Bronchial epithelial cell (primary cell): ENCODE measurements at places on chromosomes 7 and 10.

GRCh38 chr7:117092785-117093184 lies 139.5 kb downstream of the ST7 start:
- no peak for DNase-seq

DNA sequence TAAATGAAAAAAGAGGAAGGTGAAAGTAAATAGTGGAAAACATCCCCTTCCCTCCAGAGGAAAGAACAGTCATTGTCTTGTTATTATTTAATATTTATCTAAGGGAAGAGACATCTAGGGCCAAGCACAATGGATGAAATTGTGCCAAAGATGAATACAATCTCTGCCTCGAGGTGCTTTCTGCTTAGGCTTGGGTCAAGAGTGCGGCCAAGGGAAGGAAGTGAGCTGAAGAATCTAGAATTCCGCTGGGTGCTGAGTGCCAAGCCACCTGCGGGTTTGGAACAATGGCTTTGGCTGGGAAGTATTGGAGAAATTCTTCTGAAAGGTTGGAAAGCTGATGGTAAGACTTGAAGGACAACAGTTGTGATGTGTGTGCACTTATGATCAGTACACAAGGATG lies 531.3 kb upstream of the FZD8 start:
- no peak for DNase-seq

GRCh38 chr7:15087771-15088170 lies 185.2 kb upstream of the DGKB start:
- DNase-seq: no peak

DNA sequence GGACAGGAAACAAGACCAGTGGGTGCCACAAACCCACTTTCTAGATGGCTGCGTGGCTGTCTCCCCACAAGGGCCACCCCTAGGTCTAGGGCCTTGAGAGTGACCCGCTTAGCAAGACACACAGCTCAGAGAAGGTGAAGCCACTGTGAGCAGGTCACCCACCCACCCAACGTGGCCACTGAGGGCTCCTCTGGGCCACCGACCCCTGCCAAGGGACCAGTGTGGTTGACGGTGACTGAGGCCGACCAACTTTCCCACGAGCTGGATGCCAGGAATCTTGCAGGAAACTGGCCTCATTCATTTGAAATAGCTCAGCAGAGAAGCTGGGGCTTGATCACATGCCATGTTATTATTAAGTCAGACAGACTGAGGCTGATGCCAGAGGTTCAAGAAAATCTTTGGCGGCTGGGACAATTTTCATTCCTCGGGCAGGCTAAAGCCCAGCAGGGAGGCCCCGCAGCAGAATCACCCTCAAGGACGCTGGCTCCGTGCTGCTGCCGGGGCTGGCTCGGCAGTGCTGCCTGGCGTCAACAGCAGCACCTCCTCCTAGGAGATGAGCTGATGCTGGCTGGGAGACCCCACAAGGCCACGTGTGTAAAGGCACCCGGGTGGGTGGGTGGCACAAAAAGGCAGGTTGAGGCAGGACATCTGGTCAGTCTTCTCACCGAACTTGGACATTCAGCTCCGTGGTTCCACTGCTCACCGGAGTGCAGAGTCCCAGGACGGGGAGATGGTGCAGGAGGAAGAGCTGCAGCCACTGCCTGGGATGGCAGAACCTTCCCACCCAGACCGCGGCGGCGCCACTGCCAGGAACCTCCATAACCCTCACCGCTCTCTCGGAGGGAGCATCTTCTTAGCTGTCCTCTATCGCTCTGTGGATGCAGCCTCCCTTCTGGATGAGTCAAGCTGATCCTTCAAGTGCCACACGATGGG lies 57.8 kb downstream of the ZRANB1 start:
- DNase-seq: no peak

GRCh38 chr10:28628184-28628893 lies 49.0 kb upstream of the BAMBI start:
- peak; percentile 79 for DNase-seq

- no peak for DNase-seq
These were observed 314.3 kb downstream of the HPSE2 start for GRCh38 chr10:98921316-98921715.

DNA sequence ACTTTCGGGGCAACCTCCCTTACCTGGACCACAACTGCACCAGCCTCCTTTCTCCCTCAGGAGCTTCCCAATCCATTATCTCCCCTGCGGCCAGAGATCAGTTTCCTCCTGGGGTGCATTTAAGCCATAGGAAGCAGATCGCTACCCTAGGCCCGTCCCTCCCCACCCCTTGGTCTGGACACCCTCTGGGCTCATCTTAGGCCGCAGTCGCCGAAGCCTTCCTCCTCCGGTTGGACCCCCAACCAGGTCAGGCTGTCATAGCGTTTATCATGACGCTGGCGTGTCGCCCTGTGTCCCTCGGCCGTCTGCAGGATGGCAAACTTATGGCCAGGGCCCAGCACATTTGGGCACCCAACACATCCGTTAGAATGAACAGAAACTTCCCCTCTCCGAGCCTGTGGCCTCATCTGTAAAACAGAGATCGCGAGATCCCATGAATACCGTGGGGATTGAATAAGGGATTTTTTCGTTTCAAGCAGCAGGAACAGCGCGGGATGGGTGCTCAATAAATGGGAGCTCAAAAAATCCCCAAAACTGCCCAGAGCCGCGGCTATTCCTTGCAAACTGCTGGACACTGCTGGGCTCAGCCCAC lies 669 bp upstream of the AP5Z1 start:
- DNase-seq: peak; percentile 76

GRCh38 chr10:125226823-125227222 lies 66.5 kb upstream of the CTBP2 start:
- DNase-seq: no peak

DNA sequence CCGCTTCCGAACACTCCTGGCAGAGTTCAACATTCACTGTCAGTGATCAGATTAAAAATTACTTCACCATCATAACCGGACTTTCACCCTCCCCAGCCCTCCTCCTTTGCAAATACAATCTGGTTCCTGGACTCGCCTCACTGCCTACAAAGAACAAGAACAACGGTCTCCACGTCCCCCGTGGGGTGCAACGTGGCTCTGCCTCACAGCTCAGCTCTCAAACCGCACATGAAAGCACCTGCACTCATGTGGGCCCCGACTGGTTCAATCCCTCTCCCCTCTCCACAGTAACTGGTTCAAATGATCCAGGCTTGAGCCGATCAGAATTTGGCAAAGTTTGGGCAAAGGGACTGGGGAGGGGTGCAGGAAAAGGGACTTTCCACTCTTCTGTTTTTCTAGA lies 21.0 kb downstream of the ASB13 start:
- DNase-seq: no peak

- DNase-seq: no peak
These were observed 130.4 kb upstream of the STEAP4 start for GRCh38 chr7:88437132-88437531.

DNA sequence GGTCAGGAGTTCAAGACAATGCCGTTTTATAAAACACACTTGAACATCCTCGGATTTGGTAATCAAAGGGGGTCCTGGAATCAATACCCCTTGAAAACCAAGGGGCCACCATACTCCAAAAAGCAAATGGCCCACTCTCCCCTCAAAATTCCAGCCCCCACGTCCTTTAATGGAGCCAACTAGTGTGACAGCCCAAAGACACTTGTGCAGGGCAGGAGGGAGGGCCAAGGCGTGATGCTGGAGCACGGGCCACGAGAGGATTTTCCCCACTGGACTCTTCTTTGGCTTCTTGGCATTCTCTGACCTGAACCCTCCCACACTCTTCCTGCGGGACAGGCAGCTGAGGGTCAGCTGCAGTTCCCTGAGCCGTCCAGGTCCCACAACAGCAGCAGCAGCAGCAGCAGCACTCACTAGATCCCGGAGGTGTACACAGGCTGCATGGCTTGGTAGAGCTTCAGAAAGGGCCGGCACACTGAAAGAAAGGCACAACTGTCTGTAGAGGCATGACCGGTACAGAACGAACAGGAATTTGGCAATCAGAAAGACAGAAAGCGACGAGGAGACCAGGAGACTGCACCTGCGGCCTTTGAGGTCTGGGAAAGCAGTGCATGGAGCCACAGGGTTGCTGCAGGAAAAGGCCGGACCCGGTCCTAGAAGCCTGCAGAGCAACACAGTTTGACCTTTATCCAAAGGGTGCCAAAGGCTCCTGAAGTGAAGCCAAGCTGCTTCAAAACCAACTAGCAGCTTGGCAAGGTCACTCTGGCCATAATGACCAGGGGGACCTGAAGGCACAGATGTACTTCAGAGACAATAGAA lies 168.2 kb downstream of the TNS3 start:
- DNase-seq: no peak

GRCh38 chr10:3119796-3120459 lies 52.6 kb downstream of the PFKP start:
- no peak for DNase-seq

GRCh38 chr7:95907337-95907736 lies 135.0 kb downstream of the DYNC1I1 start:
- DNase-seq: no peak

GRCh38 chr7:73980206-73980605 lies 47.8 kb upstream of the ELN start:
- no peak for DNase-seq

GRCh38 chr10:125451319-125451718 lies 231.6 kb downstream of the TEX36 start:
- DNase-seq: no peak

DNA sequence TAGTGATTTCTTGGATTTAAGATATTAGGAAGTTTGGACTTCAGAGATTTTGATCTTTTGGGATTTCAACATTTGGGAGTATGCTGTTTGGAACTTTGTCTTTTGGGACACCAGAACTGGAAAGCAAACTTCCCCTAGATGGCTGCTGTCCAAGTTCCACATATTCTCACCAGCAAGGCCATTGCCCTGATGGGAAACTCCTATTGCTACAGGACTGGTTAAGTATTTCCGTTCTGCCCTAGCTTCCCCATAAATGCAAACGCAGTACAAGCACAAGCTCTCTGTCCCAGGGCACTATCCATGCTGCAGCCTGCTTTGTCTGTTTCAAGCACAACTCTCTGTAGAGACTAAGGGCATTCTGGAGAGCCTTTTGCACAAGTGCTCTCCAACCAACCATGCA lies 79.3 kb upstream of the SLC25A13 start:
- no peak for DNase-seq

DNA sequence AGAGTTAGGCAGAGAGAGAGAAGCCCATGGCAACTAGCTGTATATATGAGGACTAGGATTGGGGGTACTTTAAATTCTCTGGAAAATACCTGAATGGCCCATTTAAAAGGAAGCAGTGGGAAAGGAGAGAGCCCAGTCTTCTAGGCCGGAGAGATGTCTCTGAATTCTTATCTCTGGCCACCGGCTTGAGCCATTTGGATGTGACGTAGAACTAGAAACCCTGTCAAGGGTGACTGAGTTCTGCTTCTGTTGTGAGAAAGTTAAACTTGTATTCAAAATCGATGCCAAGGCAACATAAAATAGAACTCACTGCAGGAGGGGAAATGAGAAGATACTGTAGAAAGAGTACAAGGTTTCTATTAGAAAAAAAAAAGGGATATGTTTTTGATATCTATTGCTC lies 6.3 kb upstream of the GSTK1 start:
- DNase-seq: no peak

DNA sequence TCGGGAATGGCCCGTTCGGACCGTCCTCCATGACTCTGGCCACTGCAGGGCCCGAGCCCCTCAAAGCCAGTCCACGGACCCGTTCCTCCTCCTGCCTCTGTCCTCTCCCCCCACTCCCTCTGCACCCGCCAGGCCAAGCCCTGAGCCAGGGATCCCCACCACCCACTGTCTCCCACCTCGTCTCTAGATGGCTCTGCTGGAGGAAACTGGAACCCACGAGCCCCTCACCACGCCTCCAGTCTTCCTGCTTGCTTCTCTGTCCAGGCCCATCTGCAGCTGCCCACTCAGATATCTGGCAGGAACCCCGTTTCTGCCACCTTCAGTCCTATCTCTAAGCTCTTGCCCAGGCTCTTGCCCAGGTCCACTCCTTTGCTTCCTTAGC lies 24.3 kb downstream of the GRID2IP start:
- DNase-seq: no peak

DNA sequence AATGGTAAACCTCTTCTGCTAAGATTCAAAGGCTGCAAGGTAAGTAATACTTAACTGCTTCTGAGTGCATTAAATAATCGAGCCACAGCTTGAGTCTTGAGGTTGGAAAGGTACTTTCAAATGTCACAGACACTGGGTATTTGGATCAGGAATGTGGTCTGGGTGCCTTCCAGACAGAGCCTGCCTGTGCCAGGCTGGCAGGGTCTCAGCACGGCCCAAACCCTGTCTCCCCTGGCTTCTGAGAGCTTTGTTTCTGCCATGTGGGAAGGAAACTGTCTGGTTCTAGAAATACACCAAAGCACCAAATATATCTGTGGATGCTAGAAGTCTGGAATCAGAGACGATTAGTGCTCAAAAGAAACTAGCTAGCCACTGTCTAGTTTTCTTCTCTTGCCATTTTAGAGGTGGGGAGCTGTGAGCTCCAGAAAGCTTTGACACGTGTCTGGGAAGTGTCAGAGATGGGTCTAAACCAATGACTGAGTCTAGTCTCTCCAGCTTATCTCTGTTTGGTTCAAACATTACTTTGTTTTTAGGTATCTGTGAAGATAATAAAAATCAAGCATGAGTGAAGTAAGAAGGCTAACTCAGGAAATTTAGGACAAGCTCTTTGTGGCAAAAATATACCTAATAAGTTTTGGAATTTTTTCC lies 162.8 kb downstream of the CYP26A1 start:
- DNase-seq: no peak

DNA sequence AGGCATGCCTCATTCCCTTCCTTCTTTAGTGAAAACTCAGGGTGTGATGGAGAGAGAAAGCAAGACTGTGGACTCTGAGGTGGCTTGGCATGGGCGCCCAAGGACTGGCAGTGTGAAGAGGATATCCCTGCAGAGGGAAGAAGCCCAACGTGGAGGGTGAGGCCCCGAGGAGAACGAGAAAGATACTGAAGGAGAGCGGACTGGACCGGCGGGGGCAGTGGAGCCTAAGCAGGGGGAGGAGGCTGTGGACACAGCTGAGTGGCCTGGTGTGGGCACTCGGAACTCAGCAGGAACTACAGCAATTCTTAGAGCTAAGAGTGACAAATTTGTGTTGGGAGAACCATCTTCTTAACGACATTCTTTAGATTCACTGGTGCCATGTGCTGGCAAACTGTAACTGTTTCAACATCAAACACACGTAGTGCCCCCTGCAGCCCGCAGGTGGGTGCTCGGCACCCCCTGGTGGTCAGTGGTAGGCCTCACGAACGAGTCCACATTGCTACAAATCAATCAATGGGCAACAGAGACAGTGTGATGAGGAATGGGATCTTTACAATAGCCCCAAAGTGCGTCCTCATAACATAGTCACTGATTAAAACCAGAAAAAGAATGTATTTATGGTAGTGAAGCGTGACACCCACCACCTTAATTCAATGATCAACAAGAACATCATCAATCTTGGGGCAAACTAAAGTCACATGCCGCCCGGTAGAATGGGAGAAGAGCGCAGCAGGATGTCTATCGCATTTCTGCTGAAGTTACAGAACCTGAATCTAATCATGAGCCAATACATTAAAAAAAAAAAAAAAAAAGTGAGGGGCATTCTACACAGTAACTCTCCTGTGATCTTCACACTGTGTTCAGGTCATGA lies 2.0 kb upstream of the SFTPA1 start:
- DNase-seq: peak; percentile 8

GRCh38 chr10:62961951-62962523 lies 145.9 kb upstream of the EGR2 start:
- no peak for DNase-seq
